Fibroblast of skin of right biceps (primary cell): ENCODE measurements at places on chromosomes 6 and 20.

DNA sequence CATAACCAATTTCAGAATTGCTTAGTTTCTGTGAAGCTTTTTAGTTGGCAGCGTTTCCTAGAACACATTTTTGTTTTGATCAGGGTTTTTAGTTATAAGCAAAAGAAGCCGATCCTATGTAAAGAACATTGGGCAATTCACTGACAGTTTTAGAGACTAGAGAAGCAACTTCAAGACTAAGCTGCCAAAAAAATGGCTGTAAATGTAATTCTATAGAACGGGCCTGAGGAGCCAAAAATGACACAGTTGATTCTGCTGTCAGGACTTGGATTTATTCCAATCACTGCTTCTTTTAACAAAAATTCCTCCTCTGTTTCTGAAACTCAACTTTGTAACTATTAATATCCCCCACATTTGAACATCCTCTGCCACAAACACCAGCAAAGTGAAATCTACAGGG is 236.0 kb upstream of the EYS start:
- DNase-seq = peak; percentile 2

GRCh38 chr6:11921017-11921438 is 91.1 kb upstream of the HIVEP1 start:
- DNase-seq = peak; percentile 94

DNA sequence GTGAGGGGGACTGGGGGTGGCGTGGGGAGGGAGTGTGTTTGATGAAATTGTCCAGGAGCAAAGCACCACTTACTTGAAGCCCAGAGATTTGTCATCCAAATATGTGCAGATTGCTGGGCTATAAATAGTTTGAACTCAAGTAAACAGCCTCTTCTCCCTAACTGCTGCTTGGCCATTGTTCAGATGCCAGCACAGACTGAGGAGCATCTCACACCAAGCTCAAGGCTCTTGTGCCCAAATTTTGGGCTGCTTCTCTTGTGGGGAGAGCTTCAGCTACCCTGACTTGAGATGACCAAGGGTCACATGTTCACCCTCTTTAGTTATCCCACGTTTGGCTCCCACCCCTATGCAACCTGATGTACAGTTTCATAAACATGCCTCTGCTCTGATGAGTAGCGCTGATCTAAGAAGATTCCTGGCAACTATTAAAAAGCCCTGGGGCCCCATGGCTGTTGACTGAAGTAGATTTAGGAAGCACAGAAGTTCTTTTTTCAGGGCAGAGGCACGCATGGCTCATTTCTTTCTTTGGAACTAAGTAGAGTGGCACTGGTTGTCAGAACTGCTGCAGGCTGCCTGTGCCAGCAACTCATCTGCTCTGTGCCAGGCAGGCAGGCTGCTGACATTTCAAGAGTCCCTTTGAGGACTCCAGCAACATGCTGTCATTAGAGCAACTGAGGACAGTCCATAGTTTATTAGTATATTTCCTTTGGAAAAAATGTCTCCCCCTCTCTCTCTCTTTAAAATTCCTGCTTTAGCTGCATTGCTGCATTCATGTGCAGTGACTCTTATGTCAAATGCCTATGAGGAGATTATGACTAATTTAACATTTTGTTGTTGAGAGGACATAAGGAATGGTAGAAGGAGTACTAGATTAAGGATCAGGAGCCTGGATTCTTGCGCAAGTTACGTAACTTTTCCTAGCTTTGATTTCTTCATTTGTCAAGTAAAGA is 9.6 kb upstream of the PKIG start:
- peak; percentile 97 for DNase-seq

DNA sequence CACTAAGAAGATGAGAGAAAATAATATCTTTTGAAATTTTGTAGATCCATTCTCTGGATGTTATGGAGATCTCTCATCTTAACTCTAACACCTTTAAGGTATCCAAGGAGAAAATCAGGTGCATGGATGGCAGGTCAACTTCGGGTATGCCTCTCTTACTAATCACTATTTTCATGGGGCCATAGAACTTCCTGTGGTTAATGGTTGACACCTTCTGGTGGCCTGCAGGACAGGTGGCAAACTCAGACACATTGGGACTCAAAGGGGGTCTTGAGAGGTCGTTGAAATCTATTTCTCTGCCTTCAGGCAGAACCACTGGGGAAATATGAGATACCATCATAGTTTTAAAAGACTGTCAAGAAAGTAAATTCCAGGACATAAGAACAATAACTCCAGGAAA is 76.5 kb downstream of the ADAT2 start:
- DNase-seq = no peak

- DNase-seq = no peak
These were observed 203.4 kb downstream of the MYLK4 start for GRCh38 chr6:2547355-2547754.

DNA sequence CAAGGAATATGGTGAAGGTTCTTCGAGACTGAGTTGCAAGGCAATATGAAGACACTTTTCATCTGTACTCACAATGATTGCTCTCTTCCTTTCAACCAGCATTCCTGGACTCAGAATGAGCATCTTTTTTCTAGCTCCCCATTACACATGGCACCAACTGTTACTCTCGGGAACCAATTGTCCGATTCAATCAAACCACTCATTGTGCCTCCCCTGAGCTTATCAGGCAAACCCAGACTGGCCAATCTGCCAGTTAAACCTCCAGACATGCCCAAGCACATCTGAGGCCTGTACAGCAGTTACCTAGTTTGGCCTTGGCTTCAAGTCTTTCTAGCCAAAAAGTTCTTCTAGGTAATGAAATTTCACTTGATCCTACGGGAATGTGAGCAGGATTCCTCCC is 164.1 kb downstream of the ID4 start:
- DNase-seq = no peak

- DNase-seq = no peak
These were observed 234.9 kb downstream of the OGFRL1 start for GRCh38 chr6:71523548-71523947.

- no peak for DNase-seq
These were observed 134.9 kb downstream of the BCAS1 start for GRCh38 chr20:53935344-53936084.

DNA sequence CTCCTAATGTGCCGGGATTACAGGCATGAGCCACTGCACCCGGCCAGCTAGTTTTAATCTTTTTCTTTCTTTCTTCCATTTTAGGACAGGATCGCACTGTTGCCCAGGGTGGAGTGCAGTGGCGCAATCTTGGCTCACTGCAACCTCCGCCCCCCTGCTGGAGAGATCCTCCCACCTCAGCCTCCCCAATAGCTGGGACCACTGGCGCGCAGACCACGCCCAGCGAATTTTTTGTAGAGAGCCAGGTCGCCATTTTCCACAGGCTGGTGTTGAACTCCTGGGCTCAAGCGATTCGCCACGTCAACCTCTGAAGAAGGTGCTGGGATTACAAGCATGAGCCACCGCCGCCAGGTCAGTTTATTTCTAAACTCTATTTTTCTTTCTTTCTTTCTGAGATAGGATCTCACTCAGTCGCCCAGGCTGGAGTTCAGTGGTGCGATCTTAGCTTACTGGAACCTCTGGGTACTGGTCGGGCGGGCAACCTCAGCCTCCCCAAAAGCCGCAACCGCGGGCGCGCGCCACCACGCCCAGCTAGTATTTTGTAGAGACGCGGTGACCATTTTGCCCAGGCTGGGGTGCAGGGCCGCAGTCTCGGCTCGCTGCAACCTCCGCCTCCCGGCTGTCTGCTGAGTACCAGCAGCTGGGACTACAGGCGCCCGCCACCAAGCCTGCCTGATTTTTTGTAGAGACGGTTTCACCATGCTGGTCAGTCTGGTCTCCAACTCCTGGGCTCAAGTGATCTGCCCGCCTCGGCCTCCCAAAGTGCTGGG is 20.0 kb upstream of the LIN28B start:
- no peak for DNase-seq

- DNase-seq = peak; percentile 17
These were observed 21.9 kb upstream of the TULP1 start for GRCh38 chr6:35534407-35535170.

DNA sequence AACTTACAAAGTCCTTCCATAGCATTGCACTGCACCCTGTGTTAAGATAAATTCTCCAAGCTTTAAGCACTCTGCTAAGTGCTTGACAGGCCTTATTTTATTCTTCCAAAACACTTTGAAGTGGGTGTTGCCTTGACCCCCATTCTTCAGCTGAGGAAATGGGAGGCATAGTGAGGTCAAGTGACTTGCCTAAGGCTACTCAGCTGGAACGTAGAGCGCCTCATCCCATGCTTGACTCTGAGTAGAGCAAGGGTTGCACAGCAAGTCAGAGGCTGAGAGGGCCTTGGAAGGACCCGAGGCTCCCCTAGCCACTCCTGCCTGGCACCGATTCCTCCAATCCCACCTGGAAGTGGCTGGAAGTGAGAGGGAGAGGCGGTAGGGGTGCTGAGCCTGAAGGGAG is 19.6 kb upstream of the CSNK2A1 start:
- no peak for DNase-seq

DNA sequence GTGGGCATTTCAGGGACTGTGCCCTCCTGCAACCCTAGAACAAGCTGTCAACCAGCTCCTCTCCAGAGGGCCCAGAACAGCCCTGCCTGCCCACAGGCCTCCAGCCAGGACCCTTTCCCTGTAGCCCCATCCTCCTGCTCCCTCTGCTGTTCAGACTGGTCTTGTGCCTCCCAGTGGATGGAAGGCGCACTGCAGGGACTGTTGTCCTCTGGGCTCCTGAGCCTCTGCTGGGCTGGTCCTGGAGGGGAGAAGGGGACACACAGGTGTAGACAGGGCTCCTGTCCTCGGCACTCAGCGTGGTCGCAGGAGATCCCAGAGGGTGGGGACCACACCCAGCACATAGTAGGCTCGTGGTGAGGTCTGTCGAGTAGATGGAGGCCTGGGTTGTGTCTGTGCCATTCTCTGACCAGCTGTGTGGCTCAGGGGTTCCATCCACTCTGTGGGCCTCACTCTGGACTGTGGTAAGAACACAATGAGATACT is 11.5 kb downstream of the ITPR3 start:
- DNase-seq = peak; percentile 33

DNA sequence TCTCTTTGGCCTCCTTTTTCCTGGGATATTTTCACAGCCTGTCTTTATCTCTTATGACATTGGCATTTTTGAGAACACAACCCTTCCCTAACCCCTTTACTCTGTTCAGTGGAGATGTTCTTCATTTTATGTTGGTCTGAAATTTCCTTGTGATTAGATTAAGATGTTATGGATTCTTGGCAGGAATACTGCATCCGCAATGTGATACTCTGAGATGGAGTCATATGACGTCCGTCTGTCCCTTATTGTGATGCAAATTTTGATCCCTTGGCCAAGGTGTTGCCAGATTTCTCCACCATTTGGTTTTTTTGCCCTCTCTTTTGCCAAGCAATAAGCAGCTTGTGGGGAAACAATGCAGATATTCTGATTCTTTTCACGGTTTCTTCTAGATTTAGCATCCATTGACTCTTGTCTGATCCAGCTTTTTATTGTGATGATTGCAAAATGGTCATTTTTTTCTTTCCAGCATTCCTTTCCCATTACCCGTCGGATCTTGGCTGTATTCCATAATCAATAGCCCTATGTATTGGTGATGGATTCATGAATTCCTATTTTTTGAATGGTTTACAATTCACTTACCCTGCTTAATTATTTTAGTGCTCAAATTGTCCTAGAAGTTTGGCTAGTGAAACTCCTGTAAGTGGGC is 85.1 kb downstream of the NCOA3 start:
- peak; percentile 62 for DNase-seq

GRCh38 chr6:3109761-3110160 is 8.8 kb upstream of the BPHL start:
- no peak for DNase-seq

GRCh38 chr6:91562955-91563354 is 976.1 kb upstream of the MAP3K7 start:
- peak; percentile 28 for DNase-seq

- DNase-seq = no peak
These were observed 26.3 kb downstream of the ELOVL5 start for GRCh38 chr6:53322188-53323029.

GRCh38 chr20:25605148-25605547 is 18.7 kb downstream of the NANP start:
- DNase-seq = no peak

DNA sequence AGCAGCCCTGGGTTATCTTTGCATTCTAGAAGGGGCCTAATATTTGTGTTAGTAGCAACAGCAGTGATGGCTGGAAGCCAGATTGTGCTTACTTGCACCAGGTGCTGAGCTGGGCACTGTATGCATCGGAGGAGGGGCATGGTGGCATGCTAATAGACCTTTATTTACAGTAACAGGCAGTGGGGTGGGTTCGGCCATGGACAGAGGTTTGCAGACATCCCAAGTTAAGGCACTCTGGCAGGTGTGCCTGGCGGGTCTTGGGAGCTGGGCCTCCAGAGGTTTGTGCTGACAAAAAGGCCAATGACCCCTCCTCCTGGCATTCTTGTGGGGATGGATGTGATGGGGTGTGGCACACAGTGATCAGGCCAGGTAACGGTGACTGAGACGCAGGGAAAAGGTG is 39.0 kb upstream of the CD93 start:
- DNase-seq = no peak

- DNase-seq = no peak
These were observed 152.2 kb downstream of the BACH2 start for GRCh38 chr6:90144396-90144795.

GRCh38 chr6:148146717-148147462 is 195.7 kb upstream of the SASH1 start:
- peak; percentile 22 for DNase-seq

- DNase-seq = no peak
These were observed at the start of gene CLIC5 for GRCh38 chr6:46015119-46015968. Gene CLIC5, minus strand, starts transcription at chr6:46015860. Its CDS starts 318 bp downstream, at chr6:46015542.

DNA sequence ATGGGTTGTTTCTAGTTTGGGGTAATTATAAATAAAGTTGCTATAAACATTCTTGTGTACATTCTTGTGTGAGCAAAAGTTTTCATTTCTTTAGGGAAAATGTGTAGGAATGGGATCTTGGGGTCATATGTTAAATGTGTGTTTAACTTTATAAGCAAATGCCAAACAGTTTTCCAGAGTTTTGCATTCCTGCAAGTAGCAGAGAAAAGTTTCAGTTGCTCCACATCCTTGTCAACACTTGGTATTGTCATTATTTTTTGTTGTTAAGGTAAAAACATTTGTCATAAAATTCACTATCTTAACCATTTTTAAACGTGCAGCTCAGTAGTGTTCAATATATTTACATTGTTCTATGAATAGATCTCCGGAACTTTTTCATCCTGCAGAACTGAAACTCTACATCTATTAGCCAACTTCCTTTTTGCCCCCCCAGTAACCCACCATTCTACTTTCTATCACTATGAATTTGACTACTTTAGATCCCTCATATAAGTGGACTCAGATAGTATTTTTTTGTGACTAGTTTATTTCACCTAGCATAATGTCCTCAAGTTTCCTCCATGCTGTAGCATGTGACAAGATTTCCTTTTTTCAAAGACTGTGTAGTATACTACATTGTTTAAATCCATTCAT is 48.4 kb downstream of the PHACTR2 start:
- DNase-seq = no peak

GRCh38 chr20:62369815-62370114 is 2.7 kb upstream of the LAMA5 start:
- DNase-seq = no peak

DNA sequence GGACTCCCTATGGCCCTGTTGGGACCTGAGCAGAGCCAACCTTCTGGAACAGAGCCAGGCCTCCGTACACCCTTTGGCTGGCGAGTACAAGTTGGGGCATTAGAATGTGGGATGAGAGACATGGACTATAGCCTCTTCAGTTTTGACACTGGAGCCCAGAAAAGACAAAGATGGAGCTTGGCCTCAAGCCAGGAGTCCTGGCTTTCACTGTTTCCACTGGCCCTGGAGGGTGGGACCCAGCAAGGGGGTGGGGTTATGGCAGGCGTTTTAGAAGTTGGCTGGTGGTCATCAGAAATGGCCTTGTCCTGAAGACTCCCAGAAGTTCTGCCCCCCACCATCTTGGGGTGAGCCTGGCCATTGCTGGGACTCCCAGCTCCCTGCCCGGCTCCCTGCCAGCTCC is 21.8 kb downstream of the ITPR3 start:
- DNase-seq = no peak

- DNase-seq = peak; percentile 24
These were observed 725 bp downstream of the TM9SF4 start for GRCh38 chr20:32110173-32110704.
